ENCODE measurements at places on chromosomes 2 and 18.

- no peak for DNase-seq
Measured at GRCh38 chr18:46048641-46049040, 23.4 kb downstream of the PSTPIP2 start.

DNA sequence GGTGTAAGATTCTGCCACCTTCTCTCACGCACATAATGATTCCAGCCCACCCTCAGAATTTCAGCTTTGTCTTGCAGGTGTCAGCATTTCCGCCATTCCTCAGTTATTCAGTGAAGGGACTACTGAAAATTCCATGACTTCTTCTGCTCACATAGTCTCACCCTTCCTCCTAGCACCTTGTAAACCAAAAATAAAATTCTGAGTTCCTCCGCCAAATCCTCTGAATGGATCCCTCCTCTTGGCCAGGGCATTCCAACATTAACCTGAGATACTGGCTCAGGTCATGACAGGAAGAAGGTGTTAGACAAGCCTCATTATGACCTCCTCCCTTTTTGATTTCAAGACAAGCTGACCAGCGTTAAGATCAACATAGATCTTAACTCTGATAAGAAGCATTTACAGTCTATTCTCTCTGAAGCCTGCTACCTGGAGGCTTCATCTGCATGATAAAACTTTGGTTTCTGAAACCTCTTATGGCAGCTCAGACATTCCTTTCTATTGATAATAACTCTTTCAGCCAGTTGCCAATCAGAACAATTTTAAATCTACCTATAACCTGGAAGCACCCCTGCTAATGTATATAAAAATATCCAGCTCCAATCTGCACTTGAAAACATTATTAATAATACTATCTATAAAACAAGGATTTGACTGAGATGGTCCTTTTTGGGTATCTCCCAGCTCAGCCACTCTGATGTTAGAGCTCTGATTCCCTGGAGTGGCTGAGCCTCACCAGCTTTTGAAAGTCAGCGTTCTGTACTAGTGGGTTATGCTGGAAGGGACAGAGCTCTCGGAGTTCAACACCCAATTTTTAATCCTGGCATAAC, 136.4 kb upstream of the APCDD1 start:
- no peak for DNase-seq

DNA sequence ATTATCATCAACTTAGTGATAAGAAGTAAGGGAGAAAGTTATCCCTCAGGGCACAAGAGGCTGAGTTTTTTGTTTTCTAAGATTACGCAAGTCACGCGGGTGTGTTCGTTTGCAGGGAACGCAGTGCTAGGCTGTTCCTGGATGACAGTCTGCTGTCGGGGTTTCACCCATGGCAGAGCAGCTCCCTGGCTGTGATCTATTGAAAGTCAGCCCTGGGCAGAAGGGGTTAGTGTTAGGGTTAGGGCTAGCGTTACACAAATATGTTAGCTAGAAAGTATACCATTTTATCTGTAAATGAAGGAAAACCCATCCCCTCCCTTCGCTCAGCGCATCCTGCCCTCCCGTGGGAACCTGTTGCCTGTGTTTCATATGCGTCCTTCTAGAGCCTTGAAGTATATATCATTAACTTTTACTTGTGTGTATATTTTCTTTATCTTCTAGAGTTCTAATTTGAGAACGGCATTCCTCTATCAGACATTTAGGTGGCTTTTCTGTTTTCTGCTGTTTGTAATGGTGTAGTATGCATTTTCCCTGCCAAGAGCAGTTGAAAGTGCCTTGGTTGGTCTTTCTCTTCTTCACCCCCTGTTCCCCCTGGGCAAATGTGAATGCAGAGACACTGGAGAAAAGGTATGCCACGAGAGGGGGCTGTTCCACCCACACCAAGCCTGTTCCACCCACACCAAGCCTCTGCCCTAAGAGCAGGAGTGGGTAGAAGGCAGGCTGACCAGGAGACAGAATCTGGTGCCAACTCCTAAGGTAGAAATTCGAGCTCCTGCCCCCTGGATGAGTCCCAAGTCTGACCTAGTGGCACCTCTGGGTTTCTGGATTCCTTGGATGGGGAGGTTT, 47.0 kb downstream of the ARMC9 start:
- DNase-seq, result no peak

- DNase-seq, result no peak
Measured at GRCh38 chr2:142974288-142975024, 97.0 kb downstream of the KYNU start.

DNA sequence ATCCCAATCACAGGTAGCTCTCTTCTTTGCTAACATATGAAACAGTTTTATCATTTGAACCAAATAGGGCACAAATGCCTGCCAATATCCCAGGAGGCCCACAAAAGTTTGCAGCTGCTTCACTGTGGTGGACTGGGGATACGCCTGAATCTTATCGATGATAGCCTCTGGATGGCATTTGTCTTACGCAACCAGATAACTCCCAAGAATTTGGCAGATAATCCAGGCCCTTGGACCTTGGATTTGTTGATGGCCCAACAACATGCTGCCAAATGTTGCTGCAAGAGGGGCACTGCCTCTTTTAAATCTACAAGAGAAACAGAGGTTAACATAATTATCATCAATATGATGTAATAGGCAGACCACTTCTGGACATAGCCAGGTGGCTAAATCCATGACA, 587.1 kb upstream of the LRRTM4 start:
- no peak for DNase-seq

- no peak for DNase-seq
Measured at GRCh38 chr2:111688482-111688881, 195.5 kb downstream of the ANAPC1 start.

DNA sequence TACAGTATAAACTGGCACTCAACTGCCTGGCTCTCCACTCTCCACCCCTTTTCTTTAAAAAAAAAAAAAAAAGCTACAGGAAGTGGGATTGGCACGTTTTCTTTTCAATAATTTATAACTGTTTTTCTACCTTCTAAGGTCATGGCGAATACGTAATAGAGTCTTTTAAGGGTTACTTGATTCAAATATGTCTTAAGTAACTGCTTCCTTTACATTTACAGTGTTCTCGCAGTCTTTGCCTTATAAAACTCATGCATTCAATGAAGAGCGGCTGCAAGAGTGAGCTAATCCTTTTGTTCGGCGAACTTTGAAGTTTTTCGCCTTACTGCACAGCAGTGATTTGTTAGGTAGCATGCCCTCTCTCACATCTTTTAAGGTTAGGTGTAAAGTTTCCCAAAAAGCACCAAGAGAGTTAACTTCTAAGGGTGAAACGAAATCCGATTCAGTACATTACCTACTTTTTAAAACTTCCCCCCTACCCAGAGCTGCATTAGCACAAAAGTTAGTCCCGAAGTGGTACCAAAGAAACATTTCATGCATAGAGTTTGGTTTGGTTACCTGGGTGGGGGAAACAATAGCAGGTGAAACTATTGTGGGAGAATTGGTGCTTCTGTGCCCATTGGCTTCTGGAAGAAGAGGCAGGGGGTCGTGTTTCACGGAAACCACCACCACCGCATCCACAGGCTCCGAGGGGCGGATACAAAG, 2.0 kb downstream of the KCTD1 start:
- DNase-seq, result no peak

DNA sequence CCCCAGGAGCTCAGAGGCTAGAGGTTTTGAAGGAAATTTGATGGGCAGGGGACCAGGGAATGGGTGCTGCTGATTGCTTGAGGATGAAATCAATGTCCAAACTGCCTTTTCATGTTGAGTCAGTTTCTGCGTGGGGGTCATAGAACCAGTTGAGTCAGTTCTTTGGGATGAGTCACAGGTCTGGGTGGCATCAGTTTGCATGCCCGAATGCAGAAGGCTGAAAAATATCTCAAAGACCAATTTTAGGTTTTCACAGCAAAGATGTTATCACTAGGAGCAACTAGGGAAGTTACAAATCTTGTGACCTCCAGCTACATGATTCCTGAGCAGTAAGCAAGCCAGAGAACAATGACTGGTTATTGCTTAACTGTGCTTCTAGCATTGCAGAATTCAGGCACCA, 1135.1 kb upstream of the CRIM1 start:
- no peak for DNase-seq

Measured in WERI-Rb-1 (cell line).